GDM1 (cell line): ENCODE measurements at places on chromosomes 16 and 17.

DNA sequence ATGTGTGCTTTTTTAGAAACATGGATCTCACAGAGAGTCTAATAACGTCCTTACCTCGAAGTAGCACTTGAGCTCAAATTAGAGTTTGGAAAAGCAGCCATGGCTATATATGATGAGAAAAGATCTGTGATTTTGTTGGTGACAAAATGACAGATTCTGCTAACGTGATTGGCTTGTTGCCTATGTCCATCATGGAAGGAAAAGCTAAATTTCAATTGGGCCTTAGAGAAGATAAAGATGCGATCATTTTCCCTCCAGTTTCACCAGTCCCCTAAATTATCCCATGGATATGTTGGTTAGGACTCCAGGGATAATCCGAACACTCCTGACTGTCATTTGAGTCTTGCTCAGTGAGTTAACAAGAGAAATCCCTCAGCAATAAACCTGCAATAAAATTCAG, 175.8 kb downstream of the C16orf95 start:
- no peak for DNase-seq

DNA sequence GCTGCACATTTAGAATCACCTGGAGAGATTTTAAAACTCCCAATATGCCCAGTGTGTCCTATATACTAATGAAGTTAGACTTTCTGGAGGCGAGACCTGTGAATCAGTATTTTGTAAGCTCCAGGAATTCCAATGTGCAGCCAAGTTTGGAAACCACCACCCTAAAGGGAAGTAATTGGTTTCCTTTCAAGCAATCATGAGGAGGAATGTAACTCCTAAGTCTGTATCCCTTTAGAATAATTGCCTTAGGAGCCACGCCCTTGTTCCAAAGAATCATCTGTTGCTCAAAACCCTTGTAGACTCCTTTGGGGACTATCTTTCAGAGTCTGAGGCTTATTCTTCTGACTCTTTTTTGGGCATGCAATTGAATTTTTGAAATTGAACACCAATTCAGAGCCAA, 84.4 kb downstream of the DNAH9 start:
- DNase-seq = no peak

DNA sequence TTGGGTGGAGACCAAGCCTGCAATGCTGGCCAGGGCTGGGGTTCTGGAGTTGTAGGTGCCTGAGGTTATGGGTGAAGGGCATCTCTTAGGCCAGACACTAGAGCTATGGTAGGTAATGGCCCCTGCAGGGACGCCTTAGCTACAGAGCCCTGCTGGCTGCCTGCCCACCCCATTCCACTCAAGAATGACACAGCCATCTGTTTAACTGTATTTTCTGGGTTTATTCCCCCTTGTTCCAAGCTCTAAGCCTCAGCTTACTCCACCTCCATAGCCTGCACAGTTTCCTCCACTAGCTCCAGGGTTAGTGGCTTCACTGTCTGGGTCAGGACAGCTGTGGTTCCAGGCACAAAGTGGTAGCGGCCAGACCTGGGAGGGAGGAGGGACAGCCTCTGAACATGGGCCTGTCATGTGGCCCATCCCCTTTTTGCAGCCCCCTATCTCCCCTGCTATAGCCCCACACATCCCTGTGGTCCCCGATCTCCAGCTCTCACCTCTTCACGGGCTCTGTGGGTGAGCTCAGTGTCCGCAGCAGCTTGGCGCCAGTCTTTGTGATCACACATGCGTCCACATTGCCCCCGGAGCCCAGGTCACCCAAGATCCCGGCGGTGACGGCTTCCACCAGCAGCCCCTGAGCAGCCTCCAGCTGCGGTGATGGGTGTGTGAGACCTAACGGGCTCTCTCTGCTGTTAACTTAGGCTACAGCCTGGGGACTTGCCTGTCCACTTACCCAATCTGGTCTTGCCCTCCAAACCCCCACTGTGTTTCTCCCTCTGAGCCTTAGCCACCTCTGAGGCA, 2.1 kb downstream of the PSMB10 start:
- no peak for DNase-seq

DNA sequence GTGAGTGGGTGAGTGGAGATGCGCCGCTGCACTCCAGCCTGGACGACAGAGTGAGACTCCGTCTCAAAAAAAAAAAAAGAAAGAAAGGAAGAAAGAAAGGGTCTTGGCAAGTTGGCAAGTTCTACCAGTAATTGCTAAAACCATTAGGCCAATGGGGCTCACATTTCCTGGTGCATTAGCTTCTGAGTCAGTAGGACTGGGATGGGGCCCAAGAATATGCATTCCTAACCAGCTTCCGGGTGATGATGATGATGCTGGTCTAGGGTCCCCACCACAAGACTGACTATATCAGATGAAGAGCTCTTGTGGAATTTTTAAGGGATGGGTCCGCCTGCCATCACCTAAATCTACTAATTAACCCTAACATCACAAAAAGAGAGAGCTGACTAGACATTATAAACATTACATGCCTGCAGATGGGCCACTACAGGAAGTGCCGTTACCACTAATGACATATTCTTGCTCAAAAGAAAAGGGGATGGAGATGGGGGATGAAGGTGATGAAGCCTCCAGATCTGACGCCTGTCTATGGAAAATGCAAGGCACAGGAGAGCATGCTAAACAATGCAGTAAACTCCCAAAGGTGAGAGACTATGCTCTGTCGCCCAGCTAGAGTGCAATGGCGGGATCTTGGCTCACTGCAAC, 13.1 kb downstream of the MYH11 start:
- DNase-seq = no peak

- no peak for DNase-seq
Measured at GRCh38 chr17:81958633-81959342, 2.2 kb downstream of the NOTUM start.

- DNase-seq = no peak
Measured at GRCh38 chr17:43577664-43578403, 31.7 kb upstream of the ETV4 start.

DNA sequence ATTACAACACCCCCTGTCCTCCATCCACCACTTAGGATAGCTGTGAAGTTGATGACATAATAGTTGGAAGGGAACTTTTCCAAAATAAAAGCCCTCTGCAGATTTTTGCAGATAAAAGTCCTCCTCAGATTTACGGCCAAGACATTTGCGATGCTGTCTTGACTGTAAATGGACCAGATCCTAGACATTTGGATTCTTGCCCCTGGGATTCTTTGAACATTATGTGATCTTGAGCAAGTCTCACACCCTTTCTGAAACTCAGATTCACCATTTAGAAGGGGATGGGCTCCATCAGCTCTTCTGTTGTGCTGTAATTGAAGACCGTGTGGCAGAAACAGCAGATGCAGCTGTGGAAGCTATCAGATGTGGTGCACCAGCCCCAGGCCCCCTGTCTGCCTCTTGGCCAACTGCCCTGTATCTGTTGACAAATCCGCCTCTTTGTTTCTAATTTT, 153.9 kb upstream of the CACNG3 start:
- DNase-seq = no peak

- no peak for DNase-seq
Measured at GRCh38 chr17:2061441-2061958, 6.6 kb downstream of the HIC1 start.

GRCh38 chr17:2957631-2958286, 105.6 kb downstream of the OR1D5 start:
- DNase-seq = no peak

DNA sequence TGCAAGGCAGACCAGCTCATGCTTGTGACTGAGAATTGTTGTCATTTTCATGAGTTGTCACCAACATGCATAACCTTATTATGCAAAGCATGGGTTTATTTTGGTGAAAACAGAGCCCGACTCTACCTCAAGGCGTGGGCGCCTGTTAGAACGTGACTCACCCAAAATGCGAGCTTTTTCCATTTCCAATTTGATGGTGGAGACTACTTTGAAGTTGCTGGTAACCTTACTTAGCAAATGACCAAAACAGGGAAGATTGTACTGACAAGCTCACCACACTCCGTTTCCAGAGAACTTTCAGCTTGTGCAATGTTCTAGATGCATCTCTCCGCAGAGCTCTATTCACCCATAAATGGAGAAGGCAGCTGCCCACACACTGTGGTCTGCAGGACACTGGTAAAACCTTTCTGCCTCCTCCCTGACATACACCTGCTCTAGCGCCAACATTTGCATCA, 284.5 kb downstream of the MAF start:
- DNase-seq = no peak

- DNase-seq = no peak
Measured at GRCh38 chr16:59665618-59666220, 931.6 kb upstream of the GOT2 start.

- DNase-seq = no peak
Measured at GRCh38 chr16:1335211-1335971, 1.9 kb downstream of the BAIAP3 start.

DNA sequence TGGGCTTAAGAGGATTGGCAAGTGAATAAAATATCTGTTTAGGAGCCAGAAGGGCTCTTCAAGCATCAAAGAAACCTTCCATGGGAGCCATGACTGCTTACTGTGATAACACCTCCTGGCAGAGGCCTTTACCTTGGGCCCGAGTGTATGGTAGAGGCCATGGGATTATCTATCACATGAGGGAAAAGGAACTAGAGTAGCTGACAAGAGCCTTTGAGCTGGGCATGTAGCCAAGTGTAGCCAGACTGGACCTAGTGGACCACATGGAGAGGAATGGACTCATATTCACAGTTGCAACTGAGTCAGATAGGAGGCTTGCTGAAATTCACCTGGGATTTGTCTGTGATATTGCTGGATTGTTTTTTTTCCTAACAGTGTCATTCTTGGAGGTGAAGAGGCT, 276.0 kb upstream of the ZFHX3 start:
- DNase-seq = no peak

DNA sequence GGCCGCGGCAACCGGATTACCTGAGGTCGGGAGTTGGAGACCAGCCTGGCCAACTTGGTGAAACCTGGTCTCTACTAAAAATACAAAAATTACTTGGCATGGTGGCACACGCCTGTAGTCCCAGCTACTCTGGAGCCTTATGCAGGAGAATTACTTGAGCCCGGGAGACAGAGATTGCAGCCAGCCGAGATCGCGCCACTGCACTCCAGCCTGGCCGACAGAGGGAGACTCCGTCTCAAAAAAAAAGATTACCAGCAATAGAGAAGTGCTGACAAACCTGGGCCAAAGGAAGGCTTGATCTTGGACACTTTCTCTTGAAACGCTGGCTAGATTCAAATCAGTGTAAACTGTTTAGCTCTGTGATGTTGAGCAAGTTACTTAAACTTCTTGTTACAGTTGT, 4.3 kb downstream of the MT1H start:
- DNase-seq = no peak

DNA sequence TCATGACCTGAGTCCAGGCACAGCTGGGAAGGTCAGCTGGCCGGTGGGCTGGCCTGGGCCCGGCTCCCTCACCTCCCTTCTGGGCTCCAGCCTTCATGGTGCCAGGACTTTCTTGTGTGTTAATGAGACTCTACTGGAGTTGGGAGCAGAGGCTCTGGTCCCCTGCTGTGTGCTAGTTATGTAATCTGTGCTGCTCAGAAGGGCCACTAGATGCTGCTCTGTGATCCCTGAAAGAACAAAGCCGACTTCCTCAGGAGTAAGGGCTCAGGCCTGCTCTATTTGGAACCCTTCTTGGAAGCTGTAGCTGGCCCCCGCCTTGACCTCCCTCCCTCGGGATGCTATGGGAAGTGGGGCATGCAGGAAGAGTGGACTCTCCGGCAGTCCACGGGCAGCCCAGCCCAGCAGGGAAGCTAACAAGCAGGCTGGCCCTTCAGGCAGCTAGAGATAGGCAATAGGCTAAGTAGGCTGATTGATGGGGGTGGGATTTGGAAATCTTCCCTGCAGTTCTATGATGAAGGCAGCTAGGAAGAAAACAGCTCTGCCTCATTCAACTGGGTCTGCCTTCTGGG, 3.3 kb upstream of the CDK5R1 start:
- DNase-seq = peak; percentile 9

DNA sequence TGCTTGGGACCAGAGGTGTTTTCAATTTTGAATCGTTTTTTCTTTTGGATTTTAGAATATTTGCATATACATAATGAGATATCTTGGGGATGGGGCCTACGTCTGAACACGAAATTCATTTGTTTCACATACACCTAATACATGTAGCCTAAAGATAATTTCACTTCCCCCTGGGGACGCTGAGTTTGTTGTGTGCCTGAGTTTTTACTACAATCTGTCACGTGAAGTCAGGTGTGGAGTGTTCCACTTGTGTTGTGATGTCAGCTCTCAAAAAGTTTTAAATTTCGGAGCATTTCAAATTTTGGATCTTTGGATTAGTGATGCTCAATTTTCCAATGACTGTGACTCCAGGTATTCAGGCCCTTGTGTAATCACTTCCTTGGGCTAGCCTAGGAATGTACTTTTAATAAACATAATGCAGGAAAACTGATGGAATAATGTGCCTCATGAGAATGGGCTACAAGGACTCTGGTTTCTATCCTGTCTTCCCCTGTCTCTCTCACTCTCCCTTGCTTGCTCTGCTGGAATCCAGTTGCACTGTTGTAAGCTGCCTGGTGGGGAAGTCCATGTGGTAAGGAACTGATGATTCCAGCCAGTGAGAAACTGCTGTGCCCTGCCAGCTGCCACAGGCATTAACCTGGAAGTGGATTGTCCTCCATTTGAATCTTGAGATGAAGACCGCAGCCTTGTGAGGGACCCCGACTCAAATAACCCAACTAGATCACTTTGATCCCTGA, 403.8 kb downstream of the SHISA9 start:
- no peak for DNase-seq

DNA sequence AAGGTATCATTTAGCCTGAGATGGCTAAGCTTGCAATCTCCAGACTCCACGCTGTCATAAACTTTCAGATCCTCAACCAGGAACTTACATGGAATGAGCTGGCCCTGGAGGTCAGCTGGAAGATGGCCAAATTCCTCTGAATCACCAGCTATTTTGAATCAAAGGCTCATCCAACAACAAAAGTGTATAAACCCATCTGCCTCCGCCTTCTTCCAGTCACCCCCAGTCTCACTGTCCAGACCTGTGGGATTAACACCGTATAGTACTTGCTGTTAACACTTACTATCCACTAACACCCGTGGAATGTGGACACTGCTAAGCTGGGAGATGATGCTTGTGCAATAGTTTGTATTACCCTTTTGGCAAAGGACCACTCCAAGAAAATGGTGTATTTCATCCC, 1.9 kb upstream of the LCMT1 start:
- no peak for DNase-seq

GRCh38 chr16:17160285-17160853, 310.4 kb downstream of the XYLT1 start:
- no peak for DNase-seq
